ENCODE measurements at places on chromosomes 13 and 19.

- DNase-seq, result peak; percentile 51
These were observed 337 bp upstream of the FXYD7 start for GRCh38 chr19:35142606-35143230.

DNA sequence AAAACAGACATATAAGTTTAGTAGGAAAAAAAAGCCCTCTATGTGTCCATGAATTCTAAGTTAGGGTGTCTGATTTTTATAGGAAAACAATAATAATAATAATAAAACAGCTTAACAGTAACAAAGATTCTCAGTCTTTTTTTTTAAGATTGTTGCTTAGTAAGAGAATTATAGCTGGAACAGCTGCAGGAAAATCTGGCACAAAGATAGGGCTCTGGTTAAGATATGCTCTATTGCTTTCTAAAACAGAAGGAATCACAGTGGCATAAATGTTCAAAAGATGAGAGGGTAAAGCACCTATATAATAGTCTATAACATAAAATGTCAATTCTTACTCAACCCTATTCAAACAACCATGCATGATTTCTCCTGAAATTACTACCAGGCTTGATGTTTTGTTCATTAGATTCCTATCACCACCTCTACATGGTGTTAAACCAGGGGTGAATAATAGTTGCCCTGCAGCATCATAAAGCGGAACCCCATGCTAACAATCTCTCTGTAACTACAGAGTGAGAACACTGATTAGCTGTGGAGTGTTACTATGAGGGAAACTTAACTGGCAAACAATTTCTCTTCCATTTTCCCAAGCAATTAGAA, 541.4 kb upstream of the MIR17HG start:
- DNase-seq, result no peak

- no peak for DNase-seq
These were observed 316.8 kb downstream of the ATP8A2 start for GRCh38 chr13:25688536-25688935.

DNA sequence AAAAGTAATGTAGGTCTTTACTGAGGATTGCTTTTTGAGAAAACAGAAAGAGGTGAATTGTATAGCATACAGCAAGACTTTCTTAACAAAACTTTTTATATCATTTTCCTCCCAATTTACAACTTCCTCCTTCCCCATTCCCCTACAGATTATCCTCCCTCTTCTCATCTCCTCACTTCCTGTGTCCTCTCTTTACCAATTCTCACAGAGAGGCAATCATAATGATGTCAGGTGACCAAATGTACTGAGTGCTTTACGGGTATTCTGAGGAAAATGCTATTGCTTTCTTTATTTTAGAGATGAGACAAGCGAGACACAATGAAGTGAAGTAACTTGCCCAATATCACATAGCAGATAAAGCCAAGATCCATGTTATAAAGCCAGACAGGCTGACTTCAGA, 1.7 kb upstream of the MTMR6 start:
- peak; percentile 42 for DNase-seq

DNA sequence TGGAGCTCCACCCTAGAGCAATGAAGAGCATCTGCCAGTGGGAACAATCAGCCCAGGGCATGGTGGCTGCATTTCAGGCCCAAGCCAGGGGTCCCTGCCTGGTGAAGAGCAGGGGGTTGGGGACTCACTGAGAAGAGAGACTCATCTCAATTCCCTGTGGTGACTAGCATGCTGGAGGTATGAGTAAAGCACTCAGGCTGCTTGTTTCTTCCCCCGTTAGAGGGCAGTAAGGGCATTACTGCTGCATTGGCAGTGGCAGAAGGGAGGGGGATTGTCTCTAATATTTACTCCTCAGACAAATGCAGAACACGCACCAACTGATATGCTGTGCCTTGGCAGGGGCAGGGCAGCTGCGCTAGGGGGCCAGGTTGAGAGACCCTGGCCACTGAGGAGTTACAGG, 329.1 kb downstream of the SLITRK5 start:
- DNase-seq, result no peak

GRCh38 chr13:53180684-53181083, 152.1 kb downstream of the OLFM4 start:
- DNase-seq, result no peak

GRCh38 chr19:57708641-57709361, at the start of gene ZNF154:
TSS of gene ZNF154 (minus strand) at chr19:57709204. CDS start at chr19:57708971, 233 bp downstream.
- DNase-seq, result no peak

DNA sequence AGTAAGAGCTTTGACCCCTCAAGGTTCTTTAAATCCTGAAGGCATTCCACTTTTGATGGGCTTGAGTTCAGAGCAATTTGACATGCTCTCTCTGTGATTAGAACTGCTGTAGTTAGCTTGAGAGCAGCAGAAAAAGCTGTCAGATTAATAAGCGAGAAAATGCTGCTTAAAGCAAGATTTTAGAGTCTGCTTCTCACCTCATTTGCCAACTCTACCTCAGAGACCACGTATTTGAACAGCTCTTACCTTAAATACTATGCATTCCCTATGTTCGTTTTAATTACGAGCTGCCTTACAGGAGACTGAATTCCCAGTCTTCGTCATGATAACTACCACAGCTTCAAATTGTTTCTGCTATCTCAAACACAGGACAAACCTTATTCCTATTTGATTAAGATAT, 253.4 kb downstream of the SLITRK6 start:
- no peak for DNase-seq

DNA sequence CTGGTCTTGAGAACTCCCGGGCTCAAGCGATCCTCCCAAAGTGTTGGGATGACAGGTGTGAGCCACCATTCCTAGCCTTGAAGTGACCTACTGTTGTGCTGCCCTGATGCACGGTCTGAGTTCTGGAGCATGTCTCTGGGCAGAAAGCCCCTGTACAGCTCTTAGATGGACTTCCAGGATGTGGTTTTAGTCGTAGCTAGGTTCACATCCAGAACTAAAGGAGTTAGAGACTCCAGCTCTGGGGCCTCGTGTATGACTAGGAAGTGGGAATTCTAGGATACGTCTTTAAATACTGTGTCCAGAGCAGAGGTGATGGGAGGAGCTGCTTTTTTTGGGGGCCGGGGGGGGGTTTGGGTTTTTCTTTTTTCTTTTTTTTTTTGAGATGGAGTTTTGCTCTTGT, 12.2 kb downstream of the UPF1 start:
- DNase-seq, result no peak

- no peak for DNase-seq
These were observed 5.8 kb downstream of the CHST8 start for GRCh38 chr19:33627526-33627925.
